ENCODE measurements at places on chromosomes 5 and 9.

GRCh38 chr5:50653946-50654345 lies 12.5 kb upstream of the PARP8 start:
- no peak for DNase-seq

DNA sequence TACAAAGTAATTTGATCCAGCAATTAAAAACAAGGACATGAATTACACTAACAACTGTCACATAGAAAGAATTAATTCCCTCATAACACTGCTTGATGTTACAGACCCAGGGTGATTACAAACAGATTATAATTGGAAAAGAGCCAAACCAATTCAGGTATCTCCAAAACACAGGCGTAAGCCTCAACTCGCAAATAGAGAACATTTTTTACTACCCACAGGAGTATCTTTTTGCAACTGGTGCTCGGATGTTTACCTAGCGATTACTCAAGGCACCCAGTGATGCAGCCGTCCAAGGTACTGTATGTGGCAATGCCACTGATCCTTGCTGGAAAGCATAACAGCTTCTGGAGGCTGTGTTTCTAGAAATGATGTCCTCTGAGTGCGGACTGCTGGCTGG lies 386.1 kb upstream of the KIF2A start:
- no peak for DNase-seq

- DNase-seq: no peak
These were observed 11.4 kb upstream of the MACIR start for GRCh38 chr5:103247118-103247517.

DNA sequence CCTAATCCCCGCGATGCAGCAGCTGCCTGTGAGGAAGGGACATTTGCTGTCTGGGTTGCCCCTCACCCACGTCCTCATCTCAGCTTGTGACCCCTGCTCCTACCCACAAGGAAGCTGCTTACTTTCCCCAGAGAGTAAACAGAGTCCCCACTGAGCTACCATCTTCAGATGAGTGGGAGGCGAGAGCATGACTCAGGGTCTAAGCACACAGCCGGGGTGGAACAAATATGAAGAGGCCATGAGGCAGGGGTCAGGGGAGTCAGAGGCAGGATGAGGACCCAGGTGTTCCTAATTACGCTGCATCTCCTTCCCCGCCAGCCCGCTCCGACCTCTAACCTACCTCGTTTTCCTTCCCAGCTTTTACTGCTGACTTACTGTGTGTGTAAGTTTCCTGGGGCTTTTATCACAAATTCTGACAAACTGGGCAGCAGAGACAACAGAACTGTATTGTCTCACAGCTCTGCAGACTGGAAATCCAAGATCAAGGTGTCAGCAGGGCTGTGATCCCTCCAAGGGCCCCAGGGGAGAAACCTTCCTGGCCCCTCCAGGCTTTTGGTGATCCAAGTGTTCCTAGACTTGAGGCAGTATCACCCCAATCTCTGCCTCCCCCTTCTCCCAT lies 94.0 kb upstream of the DNAH5 start:
- DNase-seq: peak; percentile 87

DNA sequence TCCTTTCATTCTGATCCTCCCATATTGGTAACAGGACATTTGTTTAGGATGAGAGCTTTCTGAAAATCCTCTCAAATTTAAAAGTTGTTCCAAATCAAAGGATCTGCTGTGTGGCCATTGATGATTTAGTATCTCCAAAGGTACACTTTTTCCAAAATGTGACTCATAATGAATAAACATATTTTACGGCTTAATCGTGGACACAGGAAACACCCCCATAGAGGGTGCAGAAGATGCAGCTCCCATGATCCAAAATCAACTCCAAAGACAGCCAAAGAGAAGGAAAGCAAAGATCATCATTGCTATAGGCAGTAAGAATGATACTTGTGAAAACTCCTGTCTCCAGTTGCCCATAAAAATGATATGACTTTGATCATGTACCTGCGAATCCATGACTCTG lies 239.7 kb downstream of the PIK3R1 start:
- no peak for DNase-seq

DNA sequence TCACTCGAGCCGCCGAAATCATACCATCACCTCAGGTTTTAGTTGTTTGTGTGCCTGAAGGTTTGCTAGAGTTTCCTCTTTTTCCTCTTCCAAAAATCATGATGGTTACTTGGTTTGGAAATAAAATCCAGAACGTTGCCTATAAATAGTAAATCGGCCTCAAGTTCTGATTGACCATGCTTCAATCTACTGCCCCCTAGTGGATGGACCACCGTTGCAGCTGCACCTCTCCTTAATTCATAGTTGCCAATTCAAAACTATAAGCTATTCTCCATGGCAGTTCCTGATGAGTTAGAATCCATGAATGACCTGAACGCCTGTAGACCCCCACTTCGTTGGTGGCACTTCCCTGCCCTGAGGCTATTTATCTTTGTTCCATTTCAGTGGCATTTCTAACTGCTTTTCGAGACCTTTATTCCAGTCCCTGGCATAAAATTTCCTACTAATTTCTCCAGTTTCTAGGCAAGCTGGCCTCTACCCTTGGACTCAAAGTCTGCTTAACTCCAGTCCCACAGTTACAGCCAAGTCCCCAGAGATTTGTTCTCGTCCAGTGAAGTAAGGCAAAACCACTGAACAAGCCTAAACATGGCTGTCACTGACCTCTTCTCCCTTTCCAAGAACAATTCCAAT lies 422.6 kb downstream of the EFNA5 start:
- no peak for DNase-seq

- no peak for DNase-seq
These were observed 9.3 kb upstream of the CAST start for GRCh38 chr5:96652769-96653454.

DNA sequence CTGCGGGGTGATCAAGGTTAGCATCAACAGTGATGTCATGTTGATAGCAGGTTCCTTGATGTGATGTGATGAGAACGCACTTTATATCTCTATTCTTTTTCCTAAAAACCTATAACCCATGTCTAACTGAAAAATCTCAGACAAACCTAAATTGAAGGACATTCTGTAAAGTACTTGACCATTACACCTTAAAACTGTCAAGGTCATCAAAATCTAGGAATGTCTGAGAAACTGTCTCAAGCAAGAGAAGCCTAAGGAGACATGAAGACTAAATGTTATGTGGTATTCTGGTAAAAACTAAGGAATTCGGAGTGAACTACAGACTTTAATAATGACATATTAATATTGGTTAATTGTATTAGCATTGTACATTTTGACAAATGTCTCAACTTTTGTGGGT lies 170.0 kb downstream of the AOPEP start:
- no peak for DNase-seq

- no peak for DNase-seq
These were observed 286.9 kb downstream of the PARP8 start for GRCh38 chr5:50953290-50953689.

DNA sequence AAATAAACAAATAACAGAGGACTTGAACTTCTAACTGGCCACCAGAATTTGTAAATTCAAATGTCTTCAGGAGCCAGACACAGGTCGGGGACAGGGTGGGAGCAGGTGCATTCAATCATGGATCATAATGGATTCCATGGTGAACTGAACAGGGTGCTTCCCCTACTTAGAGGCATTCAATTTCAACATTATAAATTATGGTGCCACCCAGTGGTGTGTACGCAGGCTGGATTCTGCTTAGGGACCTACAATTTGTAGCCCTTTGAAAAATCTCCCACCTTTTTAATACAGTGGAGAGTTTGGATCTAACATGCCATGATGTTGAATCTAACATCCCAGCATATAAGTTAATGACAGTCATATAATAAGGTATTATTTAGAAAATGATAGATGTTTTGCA lies 22.3 kb downstream of the KLF9 start:
- DNase-seq: no peak

DNA sequence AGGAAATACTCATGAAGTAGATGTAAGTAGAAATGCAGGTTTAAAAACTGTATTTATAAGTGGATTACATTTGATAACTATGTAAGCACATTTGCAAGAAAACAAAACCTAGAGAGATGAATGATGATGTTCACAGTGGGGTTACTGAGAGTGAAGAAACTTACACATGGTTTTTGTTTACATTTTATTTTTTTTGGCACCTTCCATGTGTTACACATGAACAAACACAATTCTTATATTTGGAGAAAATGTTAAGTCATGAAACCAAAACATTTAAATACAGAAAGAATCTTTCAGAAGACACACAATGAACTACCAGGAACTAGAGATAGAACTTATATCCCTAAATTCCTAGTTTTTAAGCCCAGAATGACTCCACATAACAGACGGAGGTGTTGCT lies 51.5 kb upstream of the SPATA31E1 start:
- DNase-seq: no peak

GRCh38 chr5:78429332-78429980 lies 69.0 kb downstream of the SCAMP1 start:
- DNase-seq: no peak

- no peak for DNase-seq
These were observed 220.1 kb downstream of the FAM114A2 start for GRCh38 chr5:153818626-153819025.

GRCh38 chr9:89008744-89009545 lies 17.7 kb downstream of the S1PR3 start:
- DNase-seq: no peak

DNA sequence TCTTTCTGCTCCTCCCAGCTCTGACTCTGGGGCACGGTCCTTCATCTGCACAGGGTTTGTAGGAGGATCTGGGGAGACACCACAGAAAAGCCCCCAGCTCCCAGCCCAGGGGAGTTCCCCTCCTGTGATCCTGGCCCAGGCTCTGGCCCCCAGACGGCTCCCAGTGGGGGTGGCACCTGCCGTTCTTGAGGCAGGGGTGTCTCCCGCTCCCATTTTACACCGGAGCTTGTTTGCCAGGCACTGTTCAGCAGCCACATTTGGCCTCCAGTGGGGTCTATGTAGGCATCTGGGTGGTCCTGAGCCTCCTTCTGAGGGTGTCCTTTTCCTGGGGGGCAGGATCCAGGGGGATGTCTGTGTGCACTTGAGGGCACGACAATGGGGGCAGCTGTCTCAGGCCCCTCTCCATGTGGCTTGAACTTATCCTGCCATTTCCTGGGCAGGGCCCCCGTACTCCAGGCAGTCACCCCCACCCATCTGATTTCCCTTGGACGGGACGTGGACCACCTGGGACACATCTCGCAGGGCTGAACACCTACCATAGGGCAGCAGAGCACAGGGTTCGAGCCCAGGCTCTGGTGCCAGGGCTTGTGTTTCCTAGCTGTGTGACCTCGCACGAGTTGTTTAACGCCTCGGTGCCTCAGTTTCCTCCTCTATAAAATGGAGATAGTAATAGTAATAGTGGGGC lies 275.0 kb upstream of the MVB12B start:
- no peak for DNase-seq

- DNase-seq: no peak
These were observed 6.5 kb upstream of the FAM78A start for GRCh38 chr9:131282688-131283422.

DNA sequence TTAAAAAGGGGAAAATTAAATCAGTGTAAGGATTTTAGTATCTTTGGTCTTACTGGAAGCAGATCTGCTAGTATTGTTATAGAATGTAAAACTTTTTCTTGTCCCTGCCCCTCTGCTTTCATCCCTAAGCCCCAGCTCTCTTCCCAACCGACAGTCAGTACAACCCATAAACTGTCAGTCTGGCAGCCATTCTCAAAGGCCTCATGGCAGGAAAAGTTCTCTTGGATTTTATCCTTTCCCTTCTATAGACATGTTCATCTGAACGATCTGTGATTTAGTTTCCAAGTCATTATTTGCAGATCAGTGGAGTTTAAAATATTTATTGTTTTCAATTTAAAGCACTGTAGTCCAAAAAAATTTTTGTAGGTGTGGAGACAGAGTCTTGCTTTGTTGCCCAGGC lies 39.2 kb downstream of the ARRDC3 start:
- no peak for DNase-seq

- DNase-seq: no peak
These were observed 28.7 kb upstream of the MAST4 start for GRCh38 chr5:66567474-66567873.

DNA sequence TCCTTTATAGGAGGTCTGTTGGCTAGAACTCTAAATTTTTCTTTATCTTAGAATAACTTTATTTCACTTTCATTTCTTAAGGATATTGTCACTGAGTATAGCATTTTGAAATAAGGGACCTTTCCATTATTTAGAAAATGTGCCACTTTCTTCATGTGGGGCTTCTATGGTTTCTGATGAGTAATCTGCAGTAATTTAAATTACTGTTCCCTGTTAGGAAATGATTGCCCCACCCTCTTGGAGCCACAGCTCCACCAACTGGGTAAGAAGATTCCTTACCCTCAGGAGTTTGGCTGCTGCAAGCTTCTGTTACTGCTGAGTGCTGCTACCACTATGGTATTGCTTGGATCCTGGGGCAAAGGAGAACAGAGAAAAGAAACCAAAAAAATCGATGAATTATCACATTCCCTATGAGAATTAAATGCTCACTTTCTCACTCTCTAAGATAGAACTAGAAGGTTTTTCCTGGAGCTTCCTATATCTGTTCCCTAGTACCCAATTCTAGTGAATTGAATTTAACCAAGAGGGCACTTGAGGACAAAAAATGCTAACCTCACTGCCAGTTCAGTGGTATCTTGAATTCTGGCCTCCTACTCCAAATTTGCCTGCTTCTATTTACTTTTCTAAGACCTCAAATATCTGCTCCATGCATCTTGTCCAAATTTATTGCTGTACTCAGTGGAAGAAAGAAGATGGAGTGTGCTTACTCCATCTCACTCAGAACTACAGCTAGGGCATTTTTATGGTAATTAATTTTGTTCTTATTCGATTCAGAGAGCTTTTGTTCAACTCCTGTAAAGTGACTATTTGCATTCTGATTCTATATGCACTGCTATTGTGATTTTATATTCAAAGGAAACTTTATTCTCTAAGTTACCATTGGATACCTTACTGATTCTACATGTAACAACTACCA lies 2111.3 kb downstream of the MAT2B start:
- no peak for DNase-seq
